Left lung (tissue), 14 donors: ENCODE measurements at places on chromosomes 4 and X. TPM values are rescaled to one million over a fixed set of nuclear protein-coding genes. Genes with fewer than 3 reads are reported as not detected.

- no peak overlapping the region for H3K4me3 ChIP-seq
- H3K36me3 ChIP-seq: no peaks in the 10 kb centered on the region
- H3K27ac ChIP-seq: no peak overlapping the region
- no peak for DNase-seq
- H3K4me1 ChIP-seq: no peaks in the 10 kb centered on the region
These were observed 16.9 kb upstream of the FAM47E start for GRCh38 chr4:76234679-76235044.

DNA sequence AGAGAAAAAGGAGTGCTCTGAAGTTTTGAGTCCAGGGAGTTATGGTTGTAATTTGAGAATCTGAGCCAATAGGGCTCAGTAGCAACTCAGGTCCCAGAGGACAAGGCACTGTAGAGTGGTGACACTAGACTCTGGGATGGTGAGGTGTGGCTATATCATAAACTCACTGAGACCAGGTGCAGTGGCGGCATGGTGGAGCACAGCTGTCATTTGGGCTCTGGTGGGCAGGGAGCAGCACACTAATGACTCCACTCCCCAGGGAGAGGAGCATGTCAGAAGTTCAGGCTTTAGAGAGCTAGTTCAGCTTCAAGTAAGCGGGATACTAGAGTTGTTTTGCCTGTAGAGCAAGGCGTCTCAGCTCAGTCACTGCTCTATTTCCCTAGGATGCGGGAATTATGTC lies 165.4 kb upstream of the USP38 start:
- no peak overlapping the region for H3K27ac ChIP-seq
- H3K4me1 ChIP-seq: peaks cover 16% of the 10 kb centered on the region
- no peaks in the 10 kb centered on the region for H3K36me3 ChIP-seq
- H3K27me3 ChIP-seq: no peaks in the 10 kb centered on the region

GRCh38 chr4:158814636-158815330 lies 46.0 kb downstream of the FNIP2 start:
- no peaks in the 10 kb centered on the region for H3K27me3 ChIP-seq
- peaks cover 18% of the 10 kb centered on the region for H3K4me1 ChIP-seq
- no peak for DNase-seq
- H3K4me3 ChIP-seq: no peak overlapping the region

Gene MAGEB10
- not detected for total RNA-seq
